Chondrocyte (in vitro differentiated cells): ENCODE measurements at places on chromosomes 5 and 9. TPM values are rescaled to one million over a fixed set of nuclear protein-coding genes. Genes with fewer than 3 reads are reported as not detected.

Gene ANKRD31
- 0.10 to 0.24 TPM (median 0.18 TPM) in 3 replicates for total RNA-seq

Gene C9orf50
- total RNA-seq = 0.30 to 0.39 TPM (median 0.38 TPM) in 3 replicates

DNA sequence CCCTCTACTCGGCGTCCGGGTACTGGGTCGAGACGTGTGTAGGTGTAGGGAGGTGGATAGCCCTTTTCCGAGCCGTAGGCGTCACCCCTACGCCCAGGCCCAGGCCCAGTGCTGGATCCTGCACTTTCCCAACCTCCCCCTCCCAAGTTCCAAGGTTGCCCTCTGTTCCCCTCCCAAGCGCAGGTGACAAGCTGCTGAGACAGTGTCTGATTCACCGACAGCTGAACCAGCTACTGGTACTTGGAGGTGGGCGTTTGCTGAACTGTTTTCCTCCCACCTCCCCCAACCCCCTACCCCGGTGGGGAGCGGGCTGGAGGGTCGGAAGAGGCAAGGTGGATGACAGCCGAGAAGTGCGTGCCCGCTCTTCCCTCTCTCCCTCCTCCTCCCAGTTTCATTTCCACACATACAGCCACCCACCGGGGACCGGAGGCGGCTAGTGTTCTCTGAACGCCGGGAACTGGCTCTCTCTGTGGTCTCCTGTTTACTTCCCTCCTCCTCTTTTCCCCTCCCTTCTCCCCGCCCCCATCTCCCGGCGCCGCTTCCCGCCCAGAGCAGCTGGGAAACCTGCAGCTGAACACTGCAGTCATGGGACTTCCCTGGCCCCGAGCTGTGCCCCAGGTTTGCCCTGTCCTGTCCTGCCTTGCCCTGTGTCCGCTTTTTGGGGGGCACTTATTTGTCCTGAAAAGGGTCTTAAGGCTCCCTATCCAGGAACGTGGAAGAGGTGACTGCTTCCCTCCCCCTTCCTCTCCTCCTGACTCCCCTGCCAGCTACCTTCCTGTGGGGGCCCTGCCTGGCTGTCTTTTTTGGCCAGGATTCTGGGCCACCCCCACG is 6.2 kb upstream of the KLF9 start:
- H3K27ac ChIP-seq = peak overlapping the region; percentile 100
- H3K36me3 ChIP-seq = no peaks in the 10 kb centered on the region
- H3K4me3 ChIP-seq = peak overlapping the region; percentile 93
- DNase-seq = no peak

GRCh38 chr5:115050866-115051265 is 118.8 kb downstream of the TRIM36 start:
- DNase-seq = no peak
- H3K36me3 ChIP-seq = no peaks in the 10 kb centered on the region
- no peak overlapping the region for H3K27ac ChIP-seq
- no peaks in the 10 kb centered on the region for H3K4me1 ChIP-seq
- no peak overlapping the region for H3K4me3 ChIP-seq
- H3K27me3 ChIP-seq = peaks cover 16% of the 10 kb centered on the region

DNA sequence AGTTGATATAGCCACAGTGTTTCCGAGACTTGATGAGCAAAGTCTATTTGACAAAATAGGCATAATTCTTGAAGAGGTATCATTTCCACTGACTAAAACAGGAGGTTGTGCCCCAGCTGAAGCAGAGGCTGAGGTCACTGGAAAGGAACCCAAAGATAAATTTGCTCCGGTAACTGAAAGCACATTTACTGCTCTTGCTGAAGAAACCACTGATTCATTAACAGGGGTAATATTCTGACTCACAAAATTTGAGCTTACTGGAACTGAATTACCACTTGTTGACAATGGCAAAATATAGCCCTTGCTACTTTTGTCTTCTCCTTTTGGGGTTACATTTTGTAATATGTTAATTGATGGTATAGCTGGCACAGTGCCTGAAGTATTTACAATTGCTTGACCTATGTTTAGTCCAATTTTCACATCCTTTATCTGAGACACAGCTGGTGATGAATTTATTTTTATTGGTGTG is 30.2 kb downstream of the MLANA start:
- H3K27ac ChIP-seq = no peak overlapping the region
- H3K4me3 ChIP-seq = no peak overlapping the region
- no peaks in the 10 kb centered on the region for H3K27me3 ChIP-seq
- peaks cover 33% of the 10 kb centered on the region for H3K36me3 ChIP-seq
- no peak for DNase-seq
- H3K4me1 ChIP-seq = no peaks in the 10 kb centered on the region

DNA sequence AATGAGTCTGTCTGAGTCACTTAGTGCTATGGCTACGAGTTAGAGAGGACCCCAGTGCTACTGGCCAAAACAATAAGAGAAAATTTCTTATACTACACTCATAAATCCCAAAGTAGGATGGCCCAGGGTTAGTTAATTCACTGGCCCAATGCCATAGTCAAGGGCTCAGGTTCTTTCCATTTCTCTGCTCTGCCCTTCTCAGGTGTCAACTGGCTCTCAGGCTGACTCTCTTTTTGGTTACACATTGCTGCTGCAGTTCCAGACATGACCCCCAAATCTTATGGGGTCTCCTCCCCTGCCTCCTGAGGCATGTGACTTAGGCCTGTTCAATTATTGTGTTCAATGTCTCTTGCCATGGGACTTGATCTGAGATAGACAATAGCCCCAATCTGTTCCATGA is 70.4 kb downstream of the ARHGEF37 start:
- no peaks in the 10 kb centered on the region for H3K27me3 ChIP-seq
- no peaks in the 10 kb centered on the region for H3K36me3 ChIP-seq
- no peak overlapping the region for H3K27ac ChIP-seq
- DNase-seq = no peak

- no peak for DNase-seq
- H3K27me3 ChIP-seq = no peaks in the 10 kb centered on the region
- peak overlapping the region; percentile 52 for H3K4me3 ChIP-seq
- H3K27ac ChIP-seq = no peak overlapping the region
- H3K36me3 ChIP-seq = peaks cover 21% of the 10 kb centered on the region
- H3K4me1 ChIP-seq = peaks cover 54% of the 10 kb centered on the region
Measured at GRCh38 chr9:35756275-35757225, 2.5 kb upstream of the MSMP start.

GRCh38 chr5:43066799-43067741 is 27.0 kb upstream of the ANXA2R start:
- H3K27me3 ChIP-seq = no peaks in the 10 kb centered on the region
- H3K27ac ChIP-seq = peak overlapping the region; percentile 99

Gene GIN1
- 3.3 to 5.5 TPM (median 4.5 TPM) in 3 replicates for total RNA-seq

- no peak for DNase-seq
- no peak overlapping the region for H3K27ac ChIP-seq
Measured at GRCh38 chr9:127754099-127755060, 19.3 kb upstream of the TOR2A start.

DNA sequence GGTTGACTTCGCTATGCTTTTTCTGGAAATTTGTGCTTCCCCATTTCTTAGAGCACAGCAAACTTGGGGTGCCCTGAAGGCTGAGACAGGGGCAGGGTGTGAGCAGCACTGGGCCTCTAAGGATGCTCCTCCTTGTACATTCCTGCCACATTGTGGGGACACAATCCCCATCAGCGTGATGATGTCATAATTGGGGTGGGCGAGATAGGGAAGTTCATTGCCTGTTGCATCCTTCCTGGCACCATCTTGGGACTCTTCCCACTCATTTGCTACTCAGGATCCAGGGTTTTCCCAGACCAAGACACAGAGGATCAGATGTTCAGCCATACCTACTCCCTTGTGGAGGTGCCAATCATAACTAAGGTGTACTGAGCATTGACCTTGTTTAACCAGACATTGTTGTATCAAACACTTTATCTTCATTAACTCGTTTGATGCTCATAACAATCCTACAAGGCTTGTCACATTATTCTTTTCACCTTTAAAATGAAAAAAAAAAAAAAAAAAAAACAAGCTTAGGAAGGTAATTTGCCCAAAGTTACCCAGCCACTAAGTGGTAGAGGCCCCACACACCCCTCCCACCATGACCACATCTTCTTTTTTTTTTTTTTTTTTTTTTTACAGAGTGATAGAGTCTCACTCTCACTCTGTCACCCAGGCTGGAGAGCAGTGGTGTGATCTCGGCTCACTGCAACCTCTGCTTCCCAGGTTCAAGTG is 87.6 kb downstream of the UGCG start:
- H3K4me3 ChIP-seq = no peak overlapping the region
- no peaks in the 10 kb centered on the region for H3K36me3 ChIP-seq
- DNase-seq = no peak
- peaks cover 5% of the 10 kb centered on the region for H3K4me1 ChIP-seq

- no peaks in the 10 kb centered on the region for H3K27me3 ChIP-seq
- DNase-seq = no peak
- H3K27ac ChIP-seq = no peak overlapping the region
- no peaks in the 10 kb centered on the region for H3K4me1 ChIP-seq
- no peak overlapping the region for H3K4me3 ChIP-seq
- H3K36me3 ChIP-seq = no peaks in the 10 kb centered on the region
Measured at GRCh38 chr5:3510642-3511417, 84.8 kb upstream of the IRX1 start.

GRCh38 chr5:3033033-3033755 is 281.7 kb upstream of the IRX2 start:
- no peak for DNase-seq
- no peak overlapping the region for H3K4me3 ChIP-seq
- peaks cover 3% of the 10 kb centered on the region for H3K27me3 ChIP-seq
- H3K36me3 ChIP-seq = no peaks in the 10 kb centered on the region
- no peak overlapping the region for H3K27ac ChIP-seq

DNA sequence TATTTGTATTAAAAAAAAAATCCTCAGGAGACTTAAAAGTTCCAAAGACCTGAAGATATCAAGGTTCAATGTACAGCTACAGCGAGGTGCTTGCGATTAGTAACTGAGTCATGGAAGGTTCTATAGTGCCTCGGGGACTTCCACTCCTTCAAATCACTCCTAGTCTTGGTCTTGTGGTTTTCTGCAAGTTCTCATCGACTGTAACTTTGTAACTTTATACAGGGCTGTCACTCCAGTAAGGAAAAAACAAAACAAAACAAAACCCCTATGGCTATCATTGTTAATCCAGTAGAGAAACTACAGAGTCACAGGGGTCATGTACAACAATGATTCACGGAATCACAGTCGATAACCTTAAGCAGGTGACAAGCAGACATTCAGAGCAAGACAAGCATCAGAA is 39.8 kb upstream of the SELENOP start:
- H3K27ac ChIP-seq = no peak overlapping the region
- no peaks in the 10 kb centered on the region for H3K36me3 ChIP-seq

- H3K36me3 ChIP-seq = peaks cover 6% of the 10 kb centered on the region
- no peak overlapping the region for H3K27ac ChIP-seq
- no peak overlapping the region for H3K4me3 ChIP-seq
- DNase-seq = no peak
Measured at GRCh38 chr5:14615365-14615764, 33.8 kb downstream of the OTULINL start.

Gene EGR1
- total RNA-seq = 47.6 to 103 TPM (median 82.5 TPM) in 3 replicates

GRCh38 chr5:95390812-95391492 is at the start of gene FAM81B:
TSS of gene FAM81B (plus strand) at chr5:95391366. CDS start at chr5:95391390, 24 bp downstream.
- peaks cover 5% of the 10 kb centered on the region for H3K27me3 ChIP-seq
- no peak for DNase-seq
- H3K27ac ChIP-seq = no peak within 1 kb of the TSS

- DNase-seq = no peak
- H3K36me3 ChIP-seq = no peaks in the 10 kb centered on the region
- H3K4me1 ChIP-seq = no peaks in the 10 kb centered on the region
Measured at GRCh38 chr5:129120158-129120581, 25.6 kb downstream of the ISOC1 start.

Gene ADGRD2
- total RNA-seq = not detected in 3 replicates

DNA sequence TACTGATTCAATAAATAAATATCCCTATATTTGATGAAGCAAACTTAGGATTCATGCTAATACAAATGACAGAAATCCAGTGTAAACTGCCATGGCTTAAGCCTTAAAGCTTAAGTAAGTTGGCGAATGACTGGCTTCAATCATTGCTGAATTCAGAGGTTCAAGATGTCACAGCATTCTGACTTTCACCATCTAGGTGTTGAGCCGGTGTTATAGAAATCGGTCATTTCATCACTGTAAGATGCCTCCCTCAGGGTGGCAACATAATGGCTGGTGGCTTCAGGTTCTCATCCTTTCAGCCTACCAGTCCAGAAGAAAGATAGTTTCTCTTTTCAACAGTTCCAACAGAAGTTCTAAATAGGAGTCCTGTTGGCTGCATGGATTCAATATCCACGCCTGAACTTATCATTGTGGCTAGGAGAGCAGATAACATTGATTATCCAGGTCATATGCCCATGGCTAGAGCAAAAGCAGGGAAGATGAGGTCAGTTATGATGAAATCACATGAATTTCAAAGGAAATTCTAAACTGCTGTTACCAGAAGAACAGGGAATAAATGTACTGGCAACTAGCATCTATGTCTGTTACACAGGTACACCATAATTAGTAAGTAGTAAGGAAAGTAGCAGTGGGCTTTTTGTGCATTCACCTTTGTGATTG is 364.3 kb downstream of the ARRDC3 start:
- H3K27me3 ChIP-seq = no peaks in the 10 kb centered on the region
- DNase-seq = no peak
- H3K27ac ChIP-seq = no peak overlapping the region
- peaks cover 9% of the 10 kb centered on the region for H3K36me3 ChIP-seq
- peaks cover 3% of the 10 kb centered on the region for H3K4me1 ChIP-seq

DNA sequence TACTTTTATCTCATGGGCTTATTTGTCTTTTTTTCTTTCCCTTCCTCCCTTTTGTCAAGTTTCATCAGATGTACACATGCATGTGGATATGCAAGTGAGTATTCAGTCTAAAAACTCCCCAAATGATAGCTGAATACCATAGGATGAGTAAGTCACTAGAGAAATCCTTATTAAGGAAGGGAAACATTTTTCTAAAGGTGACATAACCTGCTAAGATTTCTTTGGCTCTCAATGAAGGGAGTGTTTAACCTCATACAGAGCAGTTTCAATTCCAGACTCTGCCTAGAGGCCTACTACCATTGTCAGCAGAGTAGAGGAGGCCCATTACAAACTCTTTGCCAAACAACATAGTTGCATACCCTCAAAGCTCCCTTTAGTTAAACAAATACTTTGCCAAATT is 192.4 kb downstream of the ARHGEF28 start:
- H3K4me3 ChIP-seq = no peak overlapping the region
- no peaks in the 10 kb centered on the region for H3K36me3 ChIP-seq
- H3K27ac ChIP-seq = peak overlapping the region; percentile 91
- H3K27me3 ChIP-seq = no peaks in the 10 kb centered on the region
- H3K4me1 ChIP-seq = peaks cover 38% of the 10 kb centered on the region

DNA sequence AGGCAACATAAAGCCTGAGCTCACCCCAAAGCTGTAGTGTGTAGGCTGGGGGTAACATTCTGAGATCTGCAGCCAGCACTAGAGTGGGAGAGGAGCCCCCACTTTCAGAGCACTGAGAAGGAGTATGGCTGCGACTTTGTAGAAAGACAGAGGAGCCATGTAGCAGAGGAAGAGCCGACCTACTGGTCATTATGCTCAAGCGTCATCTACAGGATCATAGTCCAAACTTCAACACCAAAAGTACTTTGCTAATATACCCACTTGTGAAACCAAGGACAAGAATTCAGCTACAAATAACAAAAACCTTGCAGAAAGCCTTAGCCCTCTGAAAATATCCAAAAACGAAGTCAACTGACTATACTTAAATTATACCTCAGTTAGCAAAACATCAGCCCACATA is 330.1 kb downstream of the MAN2A1 start:
- no peaks in the 10 kb centered on the region for H3K27me3 ChIP-seq
- H3K36me3 ChIP-seq = no peaks in the 10 kb centered on the region
- no peak for DNase-seq

- DNase-seq = peak; percentile 90
- H3K27me3 ChIP-seq = no peaks in the 10 kb centered on the region
- peak overlapping the region; percentile 91 for H3K27ac ChIP-seq
- H3K36me3 ChIP-seq = no peaks in the 10 kb centered on the region
- H3K4me1 ChIP-seq = peaks cover 50% of the 10 kb centered on the region
Measured at GRCh38 chr5:36240779-36241630, 720 bp downstream of the NADK2 start.
